ENCODE measurements at places on chromosomes 13 and 19.

GRCh38 chr19:14542711-14543328 is 13.4 kb downstream of the TECR start:
- no peak for DNase-seq

DNA sequence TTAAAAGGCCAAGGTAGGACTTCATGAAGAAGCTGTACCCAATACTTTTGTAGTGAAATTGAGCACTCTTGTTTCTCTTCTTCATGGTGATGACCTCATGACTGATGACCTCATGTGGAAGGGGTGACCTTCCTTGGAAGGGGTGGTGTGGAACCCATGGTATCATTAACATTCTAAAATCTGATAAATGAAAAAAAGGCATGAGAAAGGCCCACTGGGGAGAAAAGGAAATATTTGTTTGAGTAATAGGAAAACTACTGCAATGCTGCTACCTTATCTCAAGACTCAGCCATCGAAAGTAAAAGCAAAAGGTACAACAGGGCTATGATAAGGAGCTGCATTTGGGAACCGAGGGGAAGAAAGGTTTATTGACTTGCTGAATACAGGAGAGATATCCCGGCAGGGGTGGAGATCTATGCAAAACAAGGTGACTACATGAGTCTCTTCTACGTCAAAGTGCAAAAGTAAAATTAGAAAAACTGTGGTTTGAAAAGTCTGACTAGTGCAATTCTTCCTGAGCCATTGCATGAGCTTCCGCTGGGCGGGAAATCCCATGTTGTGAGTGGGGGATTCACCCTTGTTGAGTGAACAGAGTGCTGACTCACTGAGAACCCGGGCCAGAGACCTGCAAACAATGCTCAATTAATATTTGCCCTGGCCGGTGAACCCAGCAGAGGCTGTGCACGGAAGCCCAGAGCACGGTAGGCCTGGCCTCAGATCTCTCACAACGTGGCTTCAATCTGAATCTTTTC is 138.9 kb upstream of the RFC3 start:
- no peak for DNase-seq

GRCh38 chr19:33630880-33631608 is 9.3 kb downstream of the CHST8 start:
- no peak for DNase-seq

DNA sequence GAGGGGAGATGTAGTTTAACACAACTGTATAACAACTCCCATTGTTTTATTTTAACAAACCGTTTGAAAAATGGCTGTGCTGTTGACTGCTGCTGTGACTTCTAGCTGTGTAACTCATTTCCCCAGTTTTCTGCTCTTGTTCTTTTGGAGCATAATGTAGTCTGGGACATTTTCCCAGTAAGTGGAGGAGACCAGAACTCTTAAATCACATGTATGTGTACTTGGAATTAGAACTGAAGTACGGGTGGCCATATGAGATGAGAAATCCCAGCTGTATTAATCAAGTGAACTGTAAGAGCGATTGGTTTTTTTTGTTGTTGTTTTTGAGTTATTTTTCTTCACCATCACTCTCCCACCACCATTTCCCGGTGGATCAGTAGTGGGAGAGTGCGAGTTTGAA is 49.4 kb upstream of the RNF113B start:
- DNase-seq: no peak

DNA sequence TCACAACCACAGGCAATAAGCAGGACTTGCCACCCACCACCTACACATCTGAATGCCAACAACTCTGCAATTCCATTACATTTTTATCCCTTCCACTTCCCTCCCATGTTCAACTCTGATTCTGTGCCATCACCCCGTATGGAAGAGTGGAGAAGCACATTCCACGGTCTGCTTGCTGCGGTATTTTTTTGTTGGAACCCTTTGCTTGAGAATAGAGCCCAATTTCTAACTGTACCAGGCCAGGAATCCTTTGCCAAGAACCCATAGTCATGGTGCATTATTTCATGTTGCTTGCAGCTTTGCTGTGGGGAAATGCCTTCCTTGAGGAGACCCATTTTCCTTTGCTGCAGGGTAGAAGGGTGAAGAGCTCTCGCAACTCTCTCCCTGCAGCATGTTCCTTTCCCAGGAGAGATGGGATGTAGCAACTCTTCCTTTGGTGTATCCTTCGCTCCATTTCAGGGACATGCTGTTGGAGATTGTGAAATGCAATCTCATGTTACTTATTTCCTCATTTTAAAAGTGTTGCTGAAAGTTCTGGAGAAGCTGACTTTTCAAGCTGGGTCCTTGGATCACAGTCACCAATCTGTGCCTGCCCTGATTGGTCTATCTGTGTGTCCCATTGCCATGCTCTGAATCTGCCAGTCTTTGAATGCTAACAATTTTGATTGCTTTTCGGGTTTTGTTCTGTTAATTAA is 69.8 kb upstream of the STARD13 start:
- no peak for DNase-seq
